ENCODE measurements at places on chromosomes 1 and 21.

DNA sequence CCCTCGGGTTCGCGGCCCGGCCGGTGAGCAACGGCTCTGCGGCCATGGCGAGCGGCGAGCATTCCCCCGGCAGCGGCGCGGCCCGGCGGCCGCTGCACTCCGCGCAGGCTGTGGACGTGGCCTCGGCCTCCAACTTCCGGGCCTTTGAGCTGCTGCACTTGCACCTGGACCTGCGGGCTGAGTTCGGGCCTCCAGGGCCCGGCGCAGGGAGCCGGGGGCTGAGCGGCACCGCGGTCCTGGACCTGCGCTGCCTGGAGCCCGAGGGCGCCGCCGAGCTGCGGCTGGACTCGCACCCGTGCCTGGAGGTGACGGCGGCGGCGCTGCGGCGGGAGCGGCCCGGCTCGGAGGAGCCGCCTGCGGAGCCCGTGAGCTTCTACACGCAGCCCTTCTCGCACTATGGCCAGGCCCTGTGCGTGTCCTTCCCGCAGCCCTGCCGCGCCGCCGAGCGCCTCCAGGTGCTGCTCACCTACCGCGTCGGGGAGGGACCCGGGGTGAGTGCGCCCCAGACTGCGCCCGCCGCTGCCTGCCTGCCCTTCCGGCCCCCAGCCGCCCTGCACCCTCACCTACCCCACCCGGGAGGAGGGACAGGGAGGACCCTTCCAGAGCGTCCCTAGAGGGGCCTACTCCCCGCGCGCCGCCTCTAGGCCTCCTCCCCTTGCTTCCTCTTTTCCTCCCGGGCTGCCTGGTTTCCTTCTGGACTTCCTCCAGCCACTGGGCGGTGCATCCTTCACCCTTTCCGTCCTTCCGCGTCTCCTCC, at the start of gene RNPEP:
Gene RNPEP (plus strand): TSS at position 26 of the 757 bp plus-strand sequence. CDS start 19 bp downstream, at position 45.
- DNase-seq: peak; percentile 84

DNA sequence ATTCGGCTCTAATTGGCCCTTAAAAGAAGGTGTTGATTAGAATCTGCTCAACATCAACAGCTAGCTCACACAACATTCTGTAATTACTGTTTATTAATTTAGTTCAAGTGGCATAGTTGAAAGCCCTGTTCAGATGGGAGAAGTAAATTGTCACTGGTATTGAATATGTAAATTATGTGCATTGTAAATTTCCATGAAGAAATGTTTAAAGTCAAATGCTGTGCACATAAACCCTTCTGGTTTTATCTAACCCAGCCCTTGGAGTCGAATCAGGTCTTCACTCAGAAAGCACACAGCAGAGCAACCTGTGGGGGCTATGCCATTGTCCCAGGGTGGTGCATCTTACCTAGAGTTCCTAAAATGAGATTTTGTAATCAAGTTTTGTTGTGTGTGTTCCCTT, 65.4 kb upstream of the LMO4 start:
- no peak for DNase-seq

DNA sequence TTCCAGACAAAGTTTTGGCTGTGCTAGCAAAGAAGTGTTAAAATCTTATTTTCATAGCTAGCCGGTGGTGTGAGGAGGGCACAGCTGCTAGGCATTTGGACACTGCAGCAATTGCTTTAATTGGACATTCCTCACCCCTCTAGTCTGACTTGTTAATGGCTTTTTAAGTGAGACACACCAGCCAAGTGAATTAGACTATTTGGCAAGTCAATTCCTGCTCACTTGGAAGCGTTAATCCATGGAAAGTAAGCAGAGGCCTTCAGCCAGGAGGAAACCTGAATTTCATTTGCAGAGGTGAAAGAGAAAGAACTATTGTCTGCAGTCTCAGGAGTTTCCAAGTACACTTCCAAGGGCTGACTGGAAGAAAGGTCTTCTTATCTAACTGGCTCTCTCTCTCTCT, 175.7 kb downstream of the ST6GALNAC3 start:
- no peak for DNase-seq

DNA sequence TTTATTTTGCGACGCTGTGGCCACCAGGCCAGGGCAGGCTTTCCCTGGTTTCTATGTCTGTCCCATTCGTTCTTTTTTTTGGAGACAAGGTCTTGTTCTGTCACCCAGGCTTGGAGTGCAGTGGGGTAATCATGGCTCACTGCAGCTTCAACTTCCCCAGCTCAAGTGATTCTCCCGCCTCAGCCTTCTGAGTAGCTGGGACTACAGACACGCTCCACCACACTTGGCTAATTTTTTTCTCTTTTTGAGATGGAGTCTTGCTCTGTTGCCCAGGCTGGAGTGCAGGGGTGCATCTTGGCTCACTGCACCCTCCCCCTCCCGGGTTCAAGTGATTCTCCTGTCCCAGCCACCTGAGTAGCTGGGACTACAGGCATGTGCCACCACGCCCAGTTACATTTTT, 43.4 kb upstream of the WNT4 start:
- no peak for DNase-seq

GRCh38 chr1:2803086-2803930, 1.8 kb upstream of the TTC34 start:
- DNase-seq: no peak

DNA sequence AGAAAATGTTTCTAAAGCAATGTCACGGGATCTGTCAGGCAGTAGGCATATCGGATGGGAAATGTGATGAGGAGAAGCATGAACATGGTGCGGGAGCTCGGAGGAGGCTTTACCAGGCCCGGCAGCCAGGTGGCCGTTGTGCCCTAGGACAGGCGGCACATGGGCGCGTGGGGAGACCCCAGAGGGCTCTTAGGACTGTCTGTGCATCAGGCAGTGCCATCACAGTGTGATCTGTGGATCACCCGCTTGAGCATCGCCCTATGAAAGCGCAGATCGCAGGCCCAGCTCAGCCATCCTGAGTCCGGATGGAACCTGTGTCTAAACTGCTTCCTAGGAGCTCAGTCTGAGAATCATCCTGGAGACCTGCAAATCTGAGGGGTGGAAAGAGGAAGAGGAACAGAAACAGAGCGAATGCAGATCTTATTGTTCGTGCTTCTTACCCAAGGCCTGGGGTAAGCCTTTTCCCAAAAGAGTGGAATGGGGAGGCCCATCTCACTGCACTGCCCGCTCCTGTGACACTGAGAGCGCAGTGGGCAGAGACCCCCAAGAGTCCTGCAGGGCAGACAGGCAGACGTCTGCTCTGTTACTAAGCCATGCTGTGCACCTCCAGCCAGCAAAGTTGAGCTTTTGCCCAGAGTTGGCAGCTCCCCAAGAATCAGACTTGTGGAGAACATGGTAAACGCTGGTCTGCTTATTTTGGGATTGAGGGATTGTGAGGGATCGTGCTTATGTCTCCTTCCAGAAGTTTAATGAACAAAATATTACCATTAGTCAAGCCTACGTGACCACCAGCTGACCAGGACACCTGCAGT, 251.0 kb downstream of the RHOU start:
- no peak for DNase-seq

- peak; percentile 41 for DNase-seq
Observed at GRCh38 chr1:172533513-172534151, 682 bp downstream of the SUCO start.

DNA sequence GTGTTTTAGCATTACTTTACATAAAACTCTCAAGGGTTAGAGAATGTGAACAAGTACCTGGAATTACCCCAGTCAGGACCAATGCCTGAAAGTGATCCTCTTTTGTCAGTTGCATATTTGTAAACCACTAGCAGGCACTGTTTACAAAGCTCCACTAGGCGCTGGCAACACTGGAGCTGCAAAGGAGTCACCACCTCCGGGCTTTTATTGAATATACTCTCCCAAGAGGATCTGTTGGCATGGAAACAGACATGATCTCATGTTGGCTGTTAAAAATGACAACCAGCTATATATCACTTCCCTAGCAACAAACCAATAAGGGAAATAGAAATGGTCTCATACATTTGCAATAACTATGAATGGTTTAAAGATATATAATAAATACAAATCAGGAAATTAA, 116.0 kb downstream of the TTLL7 start:
- no peak for DNase-seq

- DNase-seq: no peak
Observed at GRCh38 chr1:184056921-184057555, 5.5 kb downstream of the TSEN15 start.

DNA sequence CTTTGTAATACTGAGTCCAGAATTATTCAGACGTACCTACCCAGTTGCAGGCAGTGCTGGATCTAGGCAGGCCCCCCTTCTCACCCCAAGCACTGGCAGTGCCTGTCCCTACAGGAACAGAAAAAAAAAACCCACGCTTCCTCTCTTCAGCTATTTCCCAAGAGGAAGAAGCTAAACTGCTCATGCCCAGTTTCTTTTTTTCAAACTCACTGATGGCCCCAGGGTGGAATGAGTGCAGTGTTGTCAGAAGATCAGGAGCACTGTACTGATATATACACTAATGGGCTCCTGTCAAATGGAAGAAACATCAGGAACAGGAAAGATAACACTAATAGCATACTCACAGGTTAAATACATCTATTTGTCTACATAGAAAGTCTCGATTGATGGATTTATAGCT, 28.2 kb upstream of the DOCK7 start:
- DNase-seq: no peak

DNA sequence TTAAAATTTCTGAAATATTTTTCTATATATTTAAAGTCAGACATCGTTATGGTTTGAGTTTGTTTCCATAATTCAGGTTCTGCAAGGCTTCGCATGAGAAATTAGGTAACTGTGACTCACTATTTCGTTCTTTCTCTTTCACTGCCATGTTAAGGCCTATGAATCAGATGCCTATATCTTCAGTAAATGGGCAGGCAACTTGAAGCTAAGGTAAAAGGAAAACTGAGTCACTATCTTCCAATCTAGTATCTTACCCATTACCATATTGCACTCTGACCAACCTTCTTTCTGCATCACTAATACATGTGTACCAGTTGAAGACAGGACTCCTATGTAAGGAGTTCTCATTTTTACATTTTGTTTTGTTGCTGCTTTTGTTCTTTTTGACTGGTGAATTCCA, 37.8 kb downstream of the PYHIN1 start:
- no peak for DNase-seq

- DNase-seq: no peak
Observed at GRCh38 chr1:157193219-157193618, 55.0 kb upstream of the ETV3 start.

DNA sequence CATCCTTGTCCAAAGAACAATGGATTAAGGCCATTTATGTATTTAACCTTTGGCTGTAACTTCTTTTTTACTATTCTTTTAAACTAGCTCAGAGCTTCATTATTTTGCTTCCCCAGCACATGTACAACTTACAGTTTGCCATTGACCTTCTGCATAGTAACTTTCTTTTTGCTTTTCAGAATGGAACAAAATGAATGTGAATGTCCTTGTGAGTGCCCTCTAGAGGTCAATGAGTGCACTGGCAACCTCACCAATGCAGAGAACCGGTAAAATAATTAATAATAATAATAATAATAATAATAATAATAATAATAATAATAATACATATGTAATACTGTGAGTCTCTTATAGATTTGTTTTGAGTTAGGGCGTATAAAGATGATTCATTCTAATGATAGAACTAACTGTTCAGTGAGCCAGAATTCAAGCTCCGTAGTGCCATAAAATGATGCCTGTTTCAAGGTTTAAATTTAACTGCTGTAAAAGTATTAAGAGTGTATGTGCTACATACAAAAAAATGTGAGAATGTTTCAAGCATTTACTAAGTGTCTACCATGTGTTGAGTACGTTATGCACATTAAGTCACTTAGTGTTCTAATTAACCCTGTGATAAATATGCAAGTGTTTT, 69.0 kb upstream of the RAVER2 start:
- no peak for DNase-seq

DNA sequence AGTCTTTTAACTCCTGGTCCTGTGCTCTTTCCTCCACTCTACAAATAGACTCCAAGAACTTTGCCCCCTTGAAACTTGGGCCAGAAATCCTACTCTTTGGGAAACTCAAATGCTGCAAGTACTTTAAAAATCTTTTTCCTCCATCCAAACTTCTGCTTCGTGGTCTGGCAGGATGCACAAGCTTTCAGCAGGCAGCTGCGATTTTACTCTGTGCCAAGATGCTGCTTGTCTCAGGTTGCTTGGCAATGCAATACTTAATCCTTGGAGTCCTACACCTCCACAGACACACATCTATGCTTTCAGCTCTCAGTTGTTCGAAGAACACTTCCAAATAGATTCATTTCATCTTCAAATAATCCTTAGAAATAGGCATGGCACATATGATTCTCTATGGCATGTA, 435.3 kb upstream of the USP24 start:
- DNase-seq: no peak

DNA sequence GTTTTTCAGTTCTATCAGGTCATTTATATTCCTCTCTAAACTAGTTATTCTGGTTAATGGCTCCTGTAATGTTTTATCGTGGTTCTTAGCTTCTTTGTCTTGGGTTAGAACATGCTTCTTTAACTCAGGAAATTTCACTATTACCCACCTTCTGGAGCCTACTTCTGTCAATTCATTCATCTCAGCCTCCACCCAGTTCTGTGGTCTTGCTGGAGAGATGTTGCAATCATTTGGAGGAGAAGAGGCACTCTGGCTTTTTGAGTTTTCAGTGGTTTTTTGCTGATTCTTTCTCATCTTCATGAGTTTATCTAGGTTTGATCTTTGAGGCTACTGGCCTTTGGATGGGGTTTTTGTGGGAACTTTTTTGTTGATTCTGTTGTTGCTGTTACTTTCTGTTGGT, 213.0 kb downstream of the BRINP2 start:
- DNase-seq: no peak

DNA sequence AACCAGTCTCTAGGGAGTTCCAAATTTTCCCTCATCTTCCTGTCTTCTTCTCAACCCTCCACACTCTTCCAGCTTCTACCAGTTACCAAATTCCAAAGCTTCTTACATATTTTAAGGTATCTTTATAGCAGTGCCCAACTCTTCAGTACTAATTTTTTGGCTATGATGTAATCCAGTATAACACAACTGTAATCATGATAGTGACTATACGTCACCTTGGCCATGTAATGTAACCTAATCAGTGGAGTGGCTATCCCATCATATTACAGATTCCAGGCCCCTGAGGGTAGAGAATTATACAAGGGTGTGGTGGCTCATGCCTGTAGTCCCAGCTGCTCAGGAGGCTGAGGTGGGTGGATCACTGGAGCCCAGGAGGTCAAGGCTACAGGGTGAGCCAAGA, 143.2 kb downstream of the CLEC20A start:
- DNase-seq: no peak

Data from kidney (tissue), 22 donors.